ENCODE measurements at places on chromosomes 7 and 10.

GRCh38 chr7:27167916-27168264 is 2.6 kb upstream of the HOXA9 start:
- no peak for DNase-seq

- no peak for DNase-seq
These were observed 33.6 kb upstream of the DNMBP start for GRCh38 chr10:100043344-100043743.

- DNase-seq: no peak
These were observed 127.3 kb downstream of the TRIL start for GRCh38 chr7:28830846-28831245.

DNA sequence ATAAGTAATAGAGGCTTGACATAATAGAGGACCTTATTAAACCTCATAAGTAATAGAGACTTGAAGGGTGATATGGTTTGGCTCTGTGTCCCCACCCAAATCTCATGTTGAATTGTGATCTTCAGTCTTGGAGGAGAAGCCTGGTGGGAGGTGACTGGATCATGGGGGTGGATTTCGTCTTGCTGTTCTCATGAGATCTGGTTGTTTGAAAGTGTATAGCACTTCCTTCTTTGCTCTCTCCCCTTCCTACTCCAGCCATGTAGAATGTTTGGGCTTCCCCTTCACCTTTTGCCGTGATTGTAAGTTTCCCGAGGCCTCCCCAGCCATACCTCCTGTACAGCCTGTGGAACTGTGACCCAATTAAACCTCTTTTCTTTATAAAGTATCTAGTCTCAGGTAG is 8.6 kb downstream of the KIFBP start:
- DNase-seq: no peak

- DNase-seq: no peak
These were observed 100.2 kb downstream of the ATXN7L1 start for GRCh38 chr7:105776068-105776790.

- DNase-seq: no peak
These were observed 125.8 kb downstream of the EGFR start for GRCh38 chr7:55144333-55145317.

All from CD4-positive, alpha-beta memory T cell (primary cell).